ENCODE measurements at places on chromosomes 2 and 18.

DNA sequence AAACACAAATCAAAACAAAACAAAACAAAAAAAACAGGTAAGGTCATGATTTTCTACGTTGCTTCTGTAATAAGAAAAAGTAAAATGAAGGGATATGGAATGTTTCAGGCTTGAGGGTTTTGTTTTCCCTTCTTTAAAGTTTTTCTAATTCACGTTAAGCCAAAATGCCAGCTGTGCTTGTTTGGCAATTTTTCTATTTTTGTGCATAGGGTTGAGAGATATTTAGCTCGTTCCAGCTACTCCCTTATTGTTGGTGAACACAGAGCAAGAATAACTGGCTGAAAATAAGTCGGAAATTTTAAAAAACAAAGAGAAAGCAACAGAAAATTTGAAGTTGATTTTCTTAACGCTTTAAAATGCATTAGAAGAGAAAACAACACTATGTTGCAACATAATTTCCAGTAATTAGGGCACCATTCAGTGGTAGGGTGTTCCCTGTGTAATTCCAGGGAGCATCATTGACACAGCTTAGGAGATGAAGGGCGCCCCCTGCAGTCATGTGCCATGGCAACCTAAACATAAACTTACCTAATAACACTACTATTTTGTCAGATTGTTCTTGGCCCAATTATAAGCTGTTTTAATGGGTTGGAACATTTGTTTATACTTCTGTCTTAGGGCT lies 99.5 kb downstream of the DTNA start:
- DNase-seq = no peak

DNA sequence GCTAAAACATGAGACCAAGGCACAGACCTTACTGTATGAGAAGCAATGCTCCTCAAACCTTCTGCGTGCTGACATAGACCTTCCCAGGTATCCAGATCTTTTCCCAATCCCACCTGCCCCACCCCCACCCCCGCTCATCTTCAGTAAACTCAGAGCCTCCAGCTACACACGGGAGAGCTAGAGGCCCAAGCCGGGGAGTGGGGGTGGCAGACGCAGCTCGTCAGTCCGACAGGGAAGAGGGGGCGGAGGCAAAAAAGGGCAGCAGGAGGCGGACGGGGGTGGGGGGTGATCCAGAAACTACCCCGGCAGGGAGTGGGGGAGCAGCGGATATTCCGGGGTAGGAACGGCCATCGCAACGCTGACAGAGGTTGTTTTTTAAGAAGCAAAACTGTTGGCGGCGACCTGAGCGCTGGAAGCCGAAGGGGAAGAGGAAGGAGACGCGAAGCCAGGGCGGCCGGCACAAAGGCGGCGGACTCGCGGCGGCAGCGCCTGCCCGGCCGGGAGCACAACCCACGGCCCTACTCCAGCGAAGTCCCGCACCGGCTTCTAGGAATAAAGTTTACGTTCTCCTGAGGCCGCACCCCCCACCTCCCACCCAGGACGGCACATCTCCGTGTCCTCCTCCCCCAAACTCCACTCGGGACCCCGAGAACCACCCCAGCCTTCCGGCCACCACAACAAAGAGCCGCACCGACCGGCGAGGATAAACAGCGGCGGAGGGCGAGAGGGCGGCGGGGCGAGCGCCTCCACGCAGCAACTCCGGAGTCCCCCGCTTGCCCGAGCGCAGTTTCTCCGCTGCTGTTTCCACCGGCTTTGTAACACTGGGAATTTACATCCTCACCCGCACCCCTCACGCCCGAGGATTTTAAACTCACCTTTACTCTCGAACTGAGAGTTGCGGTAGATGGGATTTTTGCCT lies 722 bp downstream of the BAZ2B start:
- peak; percentile 26 for DNase-seq

DNA sequence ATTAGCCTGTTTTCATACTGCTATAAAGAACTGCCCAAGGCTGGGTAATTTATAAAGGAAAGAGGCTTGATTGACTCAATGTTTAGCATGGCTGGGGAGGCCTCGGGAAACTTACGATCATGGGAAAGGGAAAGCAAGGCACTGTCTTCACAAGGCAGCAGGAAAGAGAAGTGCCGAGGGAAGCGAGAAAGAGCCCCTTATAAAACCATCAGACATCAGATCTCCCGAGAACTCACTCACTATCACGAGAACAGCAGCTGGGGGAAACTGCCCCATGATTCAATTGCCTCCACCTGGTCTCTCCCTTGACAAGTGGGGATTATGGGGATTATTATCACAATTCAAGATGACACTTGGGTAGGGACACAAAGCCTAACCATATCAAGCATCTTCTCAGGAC lies 23.3 kb downstream of the RHOB start:
- DNase-seq = no peak

- no peak for DNase-seq
Measured at GRCh38 chr2:10188211-10188610, 65.7 kb downstream of the RRM2 start.

GRCh38 chr2:98505311-98505808 lies 60.7 kb downstream of the INPP4A start:
- DNase-seq = no peak

GRCh38 chr18:65752625-65753325 lies 2.0 kb downstream of the CDH7 start:
- no peak for DNase-seq

- DNase-seq = no peak
Measured at GRCh38 chr18:26941584-26941983, 76.1 kb upstream of the AQP4 start.

DNA sequence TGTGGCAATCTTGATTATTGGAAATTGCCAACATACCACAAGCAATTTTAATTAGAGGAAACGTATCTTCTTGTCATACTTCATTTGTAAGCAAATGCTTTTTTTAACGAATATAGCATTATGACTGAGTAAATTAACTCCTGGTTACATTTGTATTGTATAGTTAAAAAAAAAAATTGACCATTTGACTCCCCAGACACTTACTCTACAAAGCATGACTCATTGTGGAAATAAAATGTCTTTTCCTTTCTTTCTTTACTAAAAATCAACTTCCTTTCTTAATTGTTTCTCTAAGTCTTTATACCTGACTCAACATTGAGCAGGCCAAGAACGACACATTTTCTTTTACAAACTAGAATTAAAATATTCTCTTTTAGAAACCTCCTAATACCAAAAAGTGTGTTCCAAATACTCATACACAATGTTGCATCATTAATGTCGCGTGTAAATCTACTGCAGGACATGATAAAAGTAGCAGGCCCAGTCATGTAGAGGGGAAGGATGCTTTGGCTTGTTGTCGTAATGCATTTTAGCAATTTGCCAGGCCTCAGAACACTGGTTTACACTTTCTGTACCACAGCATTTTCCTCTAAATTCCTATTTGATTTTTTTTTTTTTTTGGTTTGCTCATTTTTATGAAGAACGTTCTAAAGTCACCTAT lies 349.6 kb upstream of the KCNH7 start:
- no peak for DNase-seq

- DNase-seq = no peak
Measured at GRCh38 chr2:28631514-28632206, 120.0 kb upstream of the PPP1CB start.

All from stimulated activated CD4-positive, alpha-beta T cell treated with anti-CD3 and anti-CD28 coated beads, Interleukin-4, amount 100 ng/mL, for 24 hours (primary cell).